ENCODE measurements at places on chromosomes 7 and 10.
A peak's percentile ranks its signal among the peaks of the same experiment; 100 is the strongest.

- DNase-seq: no peak
Measured at GRCh38 chr7:26099236-26099635, 52.8 kb upstream of the NFE2L3 start.

GRCh38 chr10:48671914-48672595, 12.6 kb upstream of the WDFY4 start:
- DNase-seq: no peak

- DNase-seq: peak; percentile 60
Measured at GRCh38 chr7:124152859-124153692, 120.2 kb upstream of the TMEM229A start.

- no peak for DNase-seq
Measured at GRCh38 chr7:42414028-42414427, 177.0 kb upstream of the GLI3 start.

DNA sequence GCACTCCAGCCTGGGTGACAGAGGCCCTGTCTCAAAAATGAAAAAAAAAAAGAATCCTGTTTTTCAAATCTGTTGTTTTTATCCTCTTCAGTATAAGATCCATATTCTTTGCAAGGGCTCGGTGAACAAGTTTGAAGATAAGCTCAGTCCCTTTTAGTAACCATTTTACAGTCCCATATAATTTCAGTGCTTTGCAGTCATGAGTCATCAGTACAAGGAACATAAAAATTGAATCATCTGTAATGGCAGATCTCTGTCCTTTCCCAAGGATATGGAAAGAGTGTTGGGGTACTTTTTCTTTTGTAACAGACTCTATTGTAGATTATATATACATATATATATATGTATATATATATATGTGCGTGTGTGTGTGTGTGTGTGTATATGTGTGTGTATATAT, 52.2 kb upstream of the ZPBP start:
- no peak for DNase-seq

- no peak for DNase-seq
Measured at GRCh38 chr7:114392686-114393085, 21.9 kb upstream of the FOXP2 start.

DNA sequence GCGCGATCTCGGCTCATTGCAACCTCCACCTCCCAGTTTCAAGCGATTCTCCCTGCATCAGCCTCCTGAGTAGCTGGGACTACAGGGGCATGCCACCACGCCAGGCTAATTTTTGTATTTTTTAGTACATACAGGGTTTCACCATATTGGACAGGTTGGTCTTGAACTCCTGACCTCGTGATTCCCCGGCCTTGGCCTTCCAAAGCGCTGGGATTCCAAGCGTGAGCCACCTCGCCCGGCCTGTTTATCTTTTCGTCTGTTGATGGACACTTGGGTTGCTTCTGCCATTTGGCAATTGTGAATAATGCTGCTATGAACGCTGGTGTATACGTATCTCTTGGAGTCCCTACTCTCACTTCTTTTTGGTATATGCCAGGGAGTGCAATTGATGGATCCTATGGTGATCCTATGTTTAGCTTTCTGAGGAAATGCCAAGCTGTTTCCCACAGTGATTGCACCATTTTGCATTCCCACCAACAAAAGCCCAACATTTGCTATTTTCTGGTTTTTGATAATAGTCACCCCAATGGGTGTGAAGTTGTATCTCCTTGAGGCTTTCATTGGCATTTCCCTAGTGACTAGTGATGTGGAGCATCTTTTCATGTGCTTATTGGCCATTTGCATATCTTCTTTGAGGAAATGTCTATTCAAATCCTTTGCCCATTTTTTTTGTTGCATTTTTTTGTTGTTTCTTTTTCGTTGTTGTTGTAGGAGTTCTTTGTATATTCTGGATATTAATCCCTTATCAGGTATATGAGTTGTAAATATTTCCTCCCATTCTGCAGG, 3.5 kb downstream of the ANTXRL start:
- DNase-seq: no peak

DNA sequence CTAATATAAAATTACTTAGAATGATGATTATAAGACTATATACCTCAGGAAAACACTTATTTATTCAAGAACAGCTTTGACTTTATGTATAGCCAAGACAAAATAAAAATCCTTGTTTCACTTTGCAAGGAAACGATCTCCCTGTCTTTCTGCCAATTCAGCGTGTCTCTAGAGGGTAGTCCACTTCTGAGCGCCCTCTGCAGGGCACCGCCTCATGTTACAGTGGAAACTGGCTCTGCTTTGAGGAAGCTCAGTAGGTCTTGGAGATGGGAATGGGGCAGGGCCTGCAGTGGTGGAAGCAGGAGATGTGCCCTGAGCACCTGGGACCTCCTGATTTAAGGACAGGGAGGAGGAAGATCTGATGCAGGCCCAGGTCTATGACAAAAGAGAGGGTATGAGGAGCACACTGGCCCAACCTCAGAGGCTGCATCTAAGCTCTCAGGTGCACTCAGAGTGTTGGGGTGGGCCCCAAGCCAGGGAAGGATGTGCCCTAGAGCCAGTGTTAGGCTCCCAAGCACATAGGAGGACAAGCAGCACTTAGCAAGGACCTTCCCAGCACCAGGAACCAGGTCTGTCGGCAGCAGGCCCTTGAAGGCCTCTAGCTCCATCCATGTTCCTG, 481.0 kb downstream of the TNS3 start:
- DNase-seq: peak; percentile 78

GRCh38 chr7:130703851-130704250, 17.5 kb upstream of the TSGA13 start:
- no peak for DNase-seq

DNA sequence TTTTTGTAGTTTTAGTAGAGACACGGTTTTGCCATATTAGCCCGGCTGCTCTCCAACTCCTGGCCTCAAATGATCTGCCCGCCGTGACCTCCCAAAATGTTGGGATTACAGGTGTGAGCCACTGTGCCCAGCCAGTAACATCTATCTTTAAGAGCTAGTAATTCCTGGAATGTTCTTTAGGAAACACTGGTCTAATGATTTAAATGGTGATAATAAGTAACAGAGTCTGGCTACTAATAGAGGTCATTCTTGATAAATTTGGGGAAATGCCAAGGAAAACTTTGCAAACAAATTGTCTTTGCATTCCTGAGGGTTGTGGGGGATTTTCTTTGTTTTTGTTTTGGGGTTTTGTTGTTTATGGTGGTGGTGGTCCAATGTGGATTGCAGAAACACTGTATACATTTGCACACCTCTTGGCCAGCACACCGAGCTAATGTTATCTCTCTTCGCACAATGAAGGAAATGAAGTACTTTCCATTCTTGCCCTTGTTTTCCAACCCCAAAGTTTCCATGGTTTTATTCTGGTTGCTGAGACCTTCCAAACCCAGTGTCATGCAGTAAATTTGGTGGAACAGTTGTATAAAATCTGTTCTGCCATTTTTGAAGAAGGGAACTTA, 51.3 kb upstream of the WIPF3 start:
- no peak for DNase-seq

DNA sequence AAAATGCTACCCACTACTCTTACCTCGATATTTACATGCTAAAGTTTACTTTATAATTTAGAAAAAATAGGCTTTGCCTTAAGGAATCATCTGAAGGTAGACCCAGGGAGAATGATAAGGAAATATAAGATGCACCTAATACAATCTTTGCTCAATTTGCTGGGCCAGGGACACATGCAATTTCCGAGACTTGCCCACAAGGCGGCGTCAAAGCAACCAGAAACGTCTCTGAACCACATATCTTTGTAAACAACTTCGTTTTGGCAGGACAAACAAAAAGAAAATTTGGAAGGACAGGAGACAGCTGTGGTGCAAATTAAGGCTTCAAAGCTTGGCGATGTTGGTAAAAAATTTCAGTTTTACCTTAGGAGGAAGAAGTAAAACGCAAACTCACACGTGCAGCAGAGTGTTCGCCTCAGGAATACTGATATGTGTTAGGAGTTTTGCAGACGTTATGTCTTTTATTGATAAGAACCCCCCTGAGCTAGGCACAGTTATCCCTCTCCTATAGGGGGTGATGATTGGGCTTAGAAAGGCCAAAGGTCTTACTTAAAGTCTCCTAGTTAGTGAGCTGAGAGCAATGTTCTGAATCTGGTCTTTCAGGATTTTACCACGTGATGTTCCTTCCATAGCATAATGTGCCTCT, 134.3 kb downstream of the PRKCQ start:
- peak; percentile 16 for DNase-seq

DNA sequence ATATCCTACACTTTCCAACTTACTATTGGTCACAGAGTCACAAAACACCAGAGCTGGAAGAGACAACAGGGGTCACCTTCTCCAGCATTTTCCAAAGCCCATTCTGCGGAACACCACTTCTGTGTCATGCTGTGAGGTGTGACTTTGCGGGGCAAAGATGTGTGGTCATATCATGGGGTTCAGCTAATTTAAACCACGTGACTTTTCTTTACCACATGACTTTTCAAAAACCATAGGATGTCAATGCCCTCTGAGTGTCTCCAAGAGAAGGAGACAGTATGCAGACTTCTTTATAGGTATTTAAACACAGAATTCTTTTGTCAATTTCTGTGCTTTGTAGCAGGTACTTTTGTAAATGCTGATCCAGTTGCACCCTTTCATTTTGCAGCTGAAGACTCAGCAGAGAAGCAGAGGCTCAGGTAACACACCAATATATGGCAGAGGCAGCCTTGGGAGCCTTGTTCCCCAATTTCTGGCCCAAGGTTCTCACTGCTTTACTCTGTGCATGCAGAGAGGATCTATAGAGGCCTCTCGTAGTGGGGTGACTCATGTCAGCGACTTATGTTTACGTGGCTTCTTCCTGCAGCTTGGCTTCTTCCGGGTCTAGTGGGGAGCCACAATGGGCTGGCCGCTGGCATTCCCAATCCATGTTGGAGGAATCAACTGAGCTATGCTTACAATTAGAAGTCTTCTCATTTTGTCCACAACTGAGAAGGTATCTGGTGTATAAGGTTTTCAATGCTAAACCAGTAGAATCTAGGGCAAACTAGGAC, 104.0 kb upstream of the RHOBTB1 start:
- no peak for DNase-seq

DNA sequence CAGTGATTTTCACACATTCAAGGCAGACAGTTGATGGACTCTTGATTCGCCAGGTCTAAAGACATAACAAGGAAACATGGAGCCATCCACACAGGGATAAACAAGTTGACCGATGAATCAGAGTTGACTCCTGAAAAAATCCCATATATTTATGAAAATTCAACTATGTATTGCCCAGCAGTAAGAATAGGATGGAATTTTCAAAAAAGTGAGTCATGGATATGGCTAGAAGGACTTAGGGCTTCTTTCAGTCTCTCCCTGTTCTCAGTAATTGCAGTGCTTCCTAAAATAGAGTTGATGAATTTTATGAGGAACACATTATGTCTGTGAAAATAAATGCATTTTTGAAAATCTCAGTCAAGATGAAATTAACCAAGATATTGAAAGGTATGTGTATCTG, 301.2 kb downstream of the PLXDC2 start:
- no peak for DNase-seq

- no peak for DNase-seq
Measured at GRCh38 chr10:3853547-3854303, 68.7 kb upstream of the KLF6 start.

GRCh38 chr7:2012981-2013380, 219.8 kb downstream of the MAD1L1 start:
- DNase-seq: no peak

DNA sequence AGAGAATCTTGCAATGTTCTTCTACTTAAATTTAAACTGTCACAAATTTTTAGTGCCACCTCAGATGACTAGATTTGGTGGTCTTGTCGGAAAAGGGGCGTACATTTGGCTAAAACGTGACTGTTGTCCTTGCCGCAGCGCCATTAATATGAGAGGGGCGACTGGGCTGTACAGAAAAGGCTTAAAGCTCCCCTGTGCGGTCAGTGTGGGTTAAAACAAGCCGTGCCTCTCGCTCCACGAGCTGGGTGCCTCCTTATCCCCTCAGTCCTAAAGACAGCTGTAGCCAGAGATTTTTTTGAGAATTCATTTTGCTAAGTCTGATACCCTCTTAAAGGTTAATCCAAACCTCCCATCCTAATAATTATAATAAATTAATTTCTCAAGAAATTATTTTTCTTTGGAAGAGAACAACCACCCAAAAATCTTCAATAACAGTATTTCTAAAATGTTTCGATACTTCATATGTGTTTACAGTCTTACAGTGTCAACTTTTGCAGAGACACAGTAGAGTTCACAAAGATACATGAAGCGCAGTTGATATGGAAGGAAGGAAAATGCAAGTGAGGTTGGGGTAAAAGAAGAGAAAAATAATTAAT, 68.6 kb downstream of the C7orf25 start:
- DNase-seq: peak; percentile 52

GRCh38 chr7:217781-218180, 25.4 kb downstream of the FAM20C start:
- no peak for DNase-seq

GRCh38 chr7:133975130-133975529, 152.0 kb upstream of the LRGUK start:
- no peak for DNase-seq

GRCh38 chr10:79092292-79092896, 23.6 kb downstream of the ZMIZ1 start:
- no peak for DNase-seq

GRCh38 chr7:155604504-155604997, 39.9 kb upstream of the RBM33 start:
- no peak for DNase-seq

DNA sequence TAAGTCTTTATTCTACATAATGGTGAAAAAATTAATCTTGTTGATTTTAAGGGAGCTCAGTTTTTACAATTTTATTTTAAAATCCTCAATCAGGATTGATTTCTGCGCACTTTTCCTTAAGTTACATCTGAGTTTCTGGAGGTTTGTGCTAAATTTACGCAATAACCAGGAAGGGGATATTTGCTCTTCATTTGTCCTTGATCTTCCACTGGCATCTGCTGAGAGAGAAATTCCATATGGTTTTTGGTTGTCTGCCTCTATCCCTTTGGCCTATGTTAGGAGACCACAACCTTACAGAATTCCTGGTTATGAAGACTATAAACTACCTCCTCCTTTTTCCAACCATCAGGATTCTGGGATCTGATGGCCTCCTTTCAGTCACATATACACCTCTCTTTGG, 20.1 kb upstream of the CDK6 start:
- DNase-seq: no peak

GRCh38 chr7:26562841-26563240, 271.2 kb downstream of the SNX10 start:
- no peak for DNase-seq

- no peak for DNase-seq
Measured at GRCh38 chr7:79050603-79051002, 402.9 kb downstream of the MAGI2 start.

GRCh38 chr10:26555719-26556368, 117.7 kb downstream of the APBB1IP start:
- DNase-seq: no peak

GRCh38 chr7:65475734-65476319, 102.2 kb downstream of the ZNF92 start:
- no peak for DNase-seq

- no peak for DNase-seq
Measured at GRCh38 chr10:15201589-15202300, 33.3 kb upstream of the NMT2 start.

DNA sequence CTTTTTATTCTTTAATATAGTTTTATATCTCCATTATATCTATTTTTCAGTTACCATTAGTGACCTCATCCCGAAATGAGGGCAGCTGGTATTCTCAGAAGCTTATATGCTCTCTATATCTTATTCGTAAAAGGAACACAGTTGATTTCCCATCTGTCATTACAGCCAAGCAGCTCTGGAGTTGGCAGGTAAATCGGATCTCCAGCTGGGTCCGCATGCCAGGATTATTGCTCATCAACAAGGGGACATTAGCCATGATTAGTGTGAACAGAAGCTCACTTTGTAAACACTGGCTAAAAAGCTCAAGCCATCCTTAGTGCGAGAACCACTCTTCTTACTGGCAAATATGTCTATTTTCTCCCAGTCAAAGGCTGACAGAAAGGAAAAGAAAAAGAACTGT, 180.3 kb downstream of the NPSR1 start:
- DNase-seq: no peak

GRCh38 chr10:100697070-100697469, 48.3 kb upstream of the PAX2 start:
- DNase-seq: peak; percentile 43

Data from NCI-H460 (cell line).